Fibroblast of skin of right biceps (primary cell): ENCODE measurements at places on chromosomes 2 and 18.

GRCh38 chr2:171553236-171553635 lies 31.0 kb downstream of the CYBRD1 start:
- no peak for DNase-seq

GRCh38 chr18:32289483-32290075 lies 99.7 kb downstream of the MEP1B start:
- peak; percentile 65 for DNase-seq

- peak; percentile 28 for DNase-seq
Measured at GRCh38 chr18:70072678-70073077, 125.0 kb upstream of the CD226 start.

GRCh38 chr2:26579025-26579722 lies 62.0 kb downstream of the CIB4 start:
- no peak for DNase-seq

DNA sequence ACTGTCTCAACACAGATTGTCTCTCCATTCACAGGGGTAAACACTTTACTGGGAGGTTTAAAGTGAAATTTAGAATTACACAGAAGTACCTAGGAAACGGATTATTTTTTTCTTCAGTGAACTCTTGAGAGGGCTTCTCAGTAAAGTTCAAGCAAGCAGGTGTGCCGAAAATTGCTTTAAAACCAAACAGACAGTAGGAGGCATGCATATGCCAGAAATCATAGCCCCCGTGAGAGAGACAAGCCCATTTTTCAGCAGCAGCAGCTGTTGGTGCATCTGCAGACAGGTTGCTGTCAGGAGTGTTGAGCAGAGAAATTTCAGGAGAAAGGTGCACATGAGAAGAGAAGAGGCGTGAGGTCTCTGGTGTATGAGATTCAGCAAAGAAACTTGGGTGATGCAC lies 2115.5 kb upstream of the CELF4 start:
- no peak for DNase-seq

DNA sequence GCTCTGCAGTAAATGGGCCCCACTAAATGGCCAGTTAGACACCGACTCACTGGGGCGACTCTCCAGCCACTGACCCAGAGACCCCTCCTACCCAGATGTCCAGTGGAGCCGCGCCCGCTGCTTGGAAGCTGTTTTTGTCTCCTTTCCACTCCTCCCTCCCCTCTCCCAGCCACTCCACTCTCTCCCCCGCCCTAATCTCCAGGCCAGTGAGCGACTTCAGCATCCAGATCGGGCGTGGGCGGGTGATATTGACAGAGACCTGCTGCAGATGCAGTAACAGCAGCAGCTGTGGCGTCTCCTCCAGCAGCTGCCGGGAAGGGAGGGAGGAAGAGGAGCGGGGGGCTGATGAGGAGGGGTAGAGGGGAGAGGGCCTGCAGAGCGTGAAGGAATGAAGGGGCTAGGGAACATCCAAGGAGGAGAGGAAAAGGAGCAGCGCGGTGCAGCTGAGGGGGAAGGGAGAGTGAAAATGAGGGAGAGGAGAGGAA lies at the start of gene SCN7A:
SCN7A (minus strand) TSS at position 110 of the 485 bp plus-strand sequence. CDS start 16,553 bp downstream, outside the sequence.
- peak; percentile 8 for DNase-seq

GRCh38 chr18:4319738-4320677 lies 135.1 kb downstream of the DLGAP1 start:
- DNase-seq: no peak

DNA sequence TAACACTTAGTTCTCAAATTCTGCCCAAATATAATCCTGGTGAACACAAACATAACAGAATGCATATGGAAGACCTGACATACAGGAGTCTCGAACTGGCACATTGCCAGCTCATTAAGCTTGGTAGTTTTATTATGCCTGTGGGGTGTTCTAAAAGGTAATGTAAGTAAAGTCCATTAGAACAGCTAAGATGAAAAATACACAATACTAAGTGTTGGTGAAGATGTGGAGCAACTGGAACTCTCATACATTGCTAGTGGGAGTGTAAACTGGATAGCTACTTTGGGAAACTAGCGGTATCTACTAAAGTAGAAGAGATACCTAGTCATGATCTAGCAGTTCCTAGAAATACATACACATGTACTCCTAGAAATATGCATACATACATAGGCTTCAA lies 24.3 kb upstream of the RAB10 start:
- no peak for DNase-seq

DNA sequence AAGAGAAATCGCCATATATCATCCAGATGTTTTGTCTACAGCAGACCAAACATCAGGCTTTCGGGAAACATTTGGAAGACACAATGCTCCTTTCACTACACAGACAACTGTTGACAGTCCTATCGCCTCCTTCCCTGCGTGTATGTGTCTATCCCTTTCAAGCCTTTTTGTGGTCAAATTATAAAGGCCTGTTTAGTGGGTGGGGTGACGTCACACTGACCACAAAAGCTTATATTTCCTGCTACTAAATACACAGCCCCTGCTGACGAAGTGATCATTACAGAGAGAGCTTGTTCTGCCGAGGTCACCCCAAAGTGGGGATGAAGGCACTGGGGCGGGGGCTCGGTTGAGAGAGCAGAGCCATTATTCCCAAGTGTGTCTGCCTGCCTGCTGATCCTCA lies 302.7 kb upstream of the TNP1 start:
- peak; percentile 95 for DNase-seq

DNA sequence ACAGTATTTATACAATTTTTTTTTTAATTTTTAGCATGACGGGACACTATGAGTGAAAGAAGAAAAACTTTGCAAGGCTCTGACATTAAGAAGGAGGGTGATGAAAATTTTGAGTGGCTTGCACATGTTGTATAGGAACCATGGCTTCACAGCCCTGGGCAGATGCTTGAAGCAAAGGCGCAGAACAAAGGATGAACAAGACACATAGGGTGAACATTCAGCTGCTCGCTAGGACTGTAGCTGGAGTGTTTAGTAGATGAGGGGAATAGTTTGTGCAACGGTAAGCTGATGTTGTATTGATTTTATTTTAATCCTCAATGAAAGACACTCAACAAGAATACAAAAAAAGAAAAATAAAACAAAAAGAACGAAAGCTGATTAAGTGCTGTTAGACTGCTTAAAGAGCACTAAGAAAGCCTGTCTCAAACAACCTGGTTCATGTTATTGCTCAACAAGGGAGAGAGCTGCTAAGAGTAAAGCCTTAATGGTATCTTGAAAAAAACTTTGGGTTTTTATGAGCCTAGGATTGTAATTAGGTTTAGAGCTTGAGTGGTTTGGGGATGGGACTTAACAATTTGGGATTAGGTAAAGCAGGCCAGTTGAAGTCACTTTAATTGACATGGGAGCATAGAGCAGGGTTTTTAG lies 41.2 kb upstream of the GCFC2 start:
- DNase-seq: no peak

DNA sequence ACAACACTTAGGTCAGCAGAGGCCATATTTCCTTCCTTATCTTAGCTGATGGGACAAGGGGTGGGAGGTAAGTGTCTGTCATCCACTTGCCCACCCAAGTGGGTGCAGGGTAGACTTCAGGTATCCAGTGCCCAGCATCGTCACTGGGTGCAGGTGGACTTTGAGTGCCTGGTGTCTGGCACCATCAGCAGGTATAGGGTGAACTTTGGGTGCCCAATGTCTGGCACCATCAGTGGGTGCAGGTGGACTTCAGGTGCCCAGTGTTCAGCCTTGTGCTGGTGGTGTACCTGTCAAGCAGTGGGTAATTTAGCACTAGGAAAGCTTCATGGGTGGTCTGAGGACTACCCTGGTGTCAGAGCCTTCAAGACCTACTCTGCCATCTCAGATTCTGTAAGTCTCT lies 175.6 kb downstream of the SEPTIN10 start:
- DNase-seq: no peak

DNA sequence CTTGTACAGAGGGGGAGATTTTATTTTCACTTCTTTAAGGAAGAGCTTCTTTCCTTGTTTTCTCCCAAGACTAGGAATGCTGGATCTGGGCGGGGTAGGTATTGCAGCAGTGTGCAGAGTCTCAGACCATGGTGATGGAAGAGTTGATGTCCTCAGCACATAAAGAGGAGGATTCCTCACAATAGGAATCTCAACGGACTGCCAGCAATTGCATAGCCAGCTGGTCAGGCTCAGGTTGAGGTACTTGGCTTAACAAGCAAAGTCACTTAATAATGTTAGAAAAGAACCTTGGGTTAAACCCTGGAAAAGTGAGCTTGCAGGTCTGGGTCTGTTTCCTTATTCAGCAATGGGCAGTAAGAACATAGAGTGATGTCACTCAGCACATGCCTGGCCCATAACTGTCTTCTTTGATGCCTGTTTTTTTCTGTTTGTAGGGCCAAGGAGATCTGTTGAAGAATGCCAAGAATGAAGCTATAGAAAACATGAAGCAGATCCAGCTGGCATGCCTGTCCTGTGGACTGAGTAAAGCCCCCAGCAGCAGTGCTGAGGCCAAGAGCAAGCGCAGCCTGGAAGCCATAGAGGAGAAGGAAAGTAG lies 342.1 kb downstream of the PLCL1 start:
- no peak for DNase-seq

DNA sequence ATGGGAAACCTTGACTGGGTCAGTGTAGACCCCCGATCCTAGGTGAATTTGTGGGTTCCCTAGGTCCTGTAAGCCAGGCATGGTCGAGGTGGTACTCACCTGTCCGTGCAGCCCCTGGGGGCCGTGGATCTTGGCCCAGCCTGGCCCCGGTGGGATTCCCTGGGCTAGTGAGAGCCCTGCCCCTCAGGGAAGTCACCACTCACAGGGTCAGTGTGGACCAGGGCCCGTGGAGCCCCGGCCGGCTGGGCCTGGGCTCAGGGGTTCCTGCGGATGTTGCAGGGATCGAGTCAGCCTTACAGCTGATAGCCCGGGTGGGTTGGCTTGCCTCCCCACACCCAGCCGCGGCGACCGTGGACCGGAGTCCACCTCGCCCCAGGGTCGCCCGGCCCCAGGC lies 528 bp downstream of the ATG9A start:
- DNase-seq: no peak

DNA sequence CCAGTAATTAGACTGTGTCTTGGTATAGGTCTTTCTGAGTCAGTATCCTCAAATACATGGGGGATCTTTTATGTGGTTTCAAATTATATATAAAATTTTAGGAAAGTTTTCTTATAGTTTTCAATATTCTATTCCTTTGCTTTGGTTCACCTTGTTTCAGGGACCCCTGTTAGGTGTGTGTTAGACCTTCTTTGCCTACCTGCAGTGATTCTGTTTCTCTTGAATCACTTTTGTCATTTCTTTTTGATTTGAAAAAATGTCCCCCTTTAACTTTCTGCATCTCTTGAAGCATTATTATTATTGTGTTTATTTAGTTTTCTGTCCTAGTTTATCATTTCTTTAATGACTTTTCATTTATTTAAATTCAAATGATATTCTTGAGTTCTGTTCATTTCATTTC lies 98.7 kb downstream of the FHOD3 start:
- DNase-seq: no peak

DNA sequence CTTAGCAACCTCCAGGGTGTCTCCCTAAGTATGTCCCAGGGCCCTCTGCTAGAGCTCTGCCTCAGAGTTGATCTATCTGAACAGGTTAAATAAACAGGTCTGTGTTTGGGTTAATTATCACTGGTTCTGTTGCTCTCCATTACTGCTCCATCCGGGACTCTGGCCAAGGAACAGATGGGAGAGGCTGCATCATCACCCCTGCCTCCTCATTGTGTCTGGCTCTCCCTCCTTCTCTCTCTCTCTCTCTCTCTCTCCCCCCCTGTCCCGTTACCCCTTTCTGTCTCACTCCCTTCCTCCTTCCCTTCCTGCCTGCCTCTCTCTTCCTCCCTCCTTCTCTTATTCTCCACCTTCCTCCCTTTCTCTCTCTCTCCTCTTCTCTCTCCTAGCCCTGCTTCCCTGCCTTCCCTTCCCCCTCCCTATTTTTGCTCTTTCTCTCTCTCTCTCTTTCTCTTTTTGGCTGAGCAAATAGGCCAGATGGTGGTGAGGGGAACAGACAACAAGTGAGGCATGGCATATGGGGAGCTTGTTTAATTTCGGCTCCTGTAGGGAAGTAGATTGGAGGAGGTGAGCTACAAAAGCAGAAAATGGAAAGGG lies 62.1 kb downstream of the SETBP1 start:
- DNase-seq: peak; percentile 50

- DNase-seq: peak; percentile 74
Measured at GRCh38 chr2:28469304-28469703, 26.6 kb upstream of the PLB1 start.

- no peak for DNase-seq
Measured at GRCh38 chr2:8334866-8335325, 347.0 kb upstream of the ID2 start.

- no peak for DNase-seq
Measured at GRCh38 chr2:24814516-24814915, 21.3 kb downstream of the CENPO start.

- no peak for DNase-seq
Measured at GRCh38 chr2:3430172-3430571, 50.7 kb downstream of the TRAPPC12 start.

- DNase-seq: no peak
Measured at GRCh38 chr2:609881-610280, 67.3 kb downstream of the TMEM18 start.

GRCh38 chr2:206260188-206261012 lies 14.1 kb upstream of the ZDBF2 start:
- peak; percentile 14 for DNase-seq

DNA sequence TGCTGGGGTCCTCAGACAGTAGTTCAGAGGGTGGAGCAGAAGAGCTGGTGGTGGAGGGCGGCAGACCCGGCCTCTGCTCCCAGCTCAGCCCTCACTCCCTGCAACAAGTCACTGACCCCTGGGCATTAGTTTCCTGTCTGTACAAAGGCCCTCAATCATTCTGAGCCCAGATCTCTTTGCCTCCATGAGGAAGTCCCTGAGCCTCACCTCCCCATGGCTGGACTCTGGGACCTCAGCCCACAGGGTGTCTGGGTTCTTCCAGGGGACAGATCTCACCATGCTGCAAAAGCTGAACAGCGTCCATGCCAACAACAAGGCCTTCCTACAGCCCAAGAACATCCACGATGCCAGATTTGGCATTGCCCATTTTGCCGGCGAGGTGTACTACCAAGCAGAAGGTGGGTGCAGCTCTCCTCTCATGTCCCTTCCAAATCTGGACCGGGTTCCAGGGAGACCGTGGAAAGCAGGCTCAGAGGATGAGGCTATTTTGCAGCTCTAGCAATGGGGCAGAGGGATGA lies 49.1 kb downstream of the MYO7B start:
- DNase-seq: no peak

- DNase-seq: peak; percentile 61
Measured at GRCh38 chr2:53724536-53724935, 43.1 kb upstream of the CHAC2 start.

- DNase-seq: peak; percentile 49
Measured at GRCh38 chr2:9474361-9475057, at the start of gene IAH1. Gene IAH1 (plus strand): TSS chr2:9474551. CDS start chr2:9474567, 16 bp downstream.

DNA sequence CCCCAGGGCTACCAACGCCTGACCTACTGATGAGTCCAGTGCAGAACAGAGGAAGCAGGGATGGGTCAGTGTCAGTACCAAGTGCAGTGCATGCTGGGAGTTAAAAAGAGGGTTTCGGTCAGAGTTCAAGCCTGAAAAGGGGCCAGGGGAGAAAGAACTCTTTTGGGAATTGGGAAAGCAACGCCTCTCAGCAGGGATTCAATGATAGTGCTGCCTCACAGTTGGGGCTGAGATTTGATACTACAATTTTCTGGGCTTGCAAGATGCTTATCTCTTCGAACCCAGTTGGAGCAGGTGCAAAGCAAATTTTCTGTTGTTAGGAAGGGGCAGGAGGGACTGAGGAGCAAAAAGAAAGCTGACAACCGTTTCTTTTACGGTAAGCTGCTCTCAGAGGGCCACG lies 82.6 kb downstream of the CERKL start:
- DNase-seq: no peak
